Hypothalamus (tissue), 51 donors: ENCODE measurements at places on chromosomes 1 and 21.
A peak's percentile ranks its signal among the peaks of the same experiment; 100 is the strongest.

DNA sequence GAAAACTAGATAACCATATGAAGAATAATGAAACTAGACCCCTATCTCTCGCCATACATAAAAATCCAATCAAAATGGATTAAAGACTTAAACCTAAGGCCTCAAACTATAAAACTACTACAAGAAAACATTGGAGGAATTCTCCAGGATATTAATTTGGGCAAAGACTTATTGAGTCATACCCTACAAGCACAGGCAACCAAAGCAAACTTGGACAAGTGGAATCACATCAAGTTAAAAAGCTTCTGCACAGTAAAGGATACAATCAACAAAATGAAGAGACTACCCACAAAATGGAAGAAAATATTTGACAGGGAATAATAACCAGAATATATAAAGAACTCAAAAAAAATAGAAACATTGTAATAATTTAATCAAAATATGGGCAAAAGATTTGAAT, 505.4 kb downstream of the KCNT2 start:
- DNase-seq, result no peak

DNA sequence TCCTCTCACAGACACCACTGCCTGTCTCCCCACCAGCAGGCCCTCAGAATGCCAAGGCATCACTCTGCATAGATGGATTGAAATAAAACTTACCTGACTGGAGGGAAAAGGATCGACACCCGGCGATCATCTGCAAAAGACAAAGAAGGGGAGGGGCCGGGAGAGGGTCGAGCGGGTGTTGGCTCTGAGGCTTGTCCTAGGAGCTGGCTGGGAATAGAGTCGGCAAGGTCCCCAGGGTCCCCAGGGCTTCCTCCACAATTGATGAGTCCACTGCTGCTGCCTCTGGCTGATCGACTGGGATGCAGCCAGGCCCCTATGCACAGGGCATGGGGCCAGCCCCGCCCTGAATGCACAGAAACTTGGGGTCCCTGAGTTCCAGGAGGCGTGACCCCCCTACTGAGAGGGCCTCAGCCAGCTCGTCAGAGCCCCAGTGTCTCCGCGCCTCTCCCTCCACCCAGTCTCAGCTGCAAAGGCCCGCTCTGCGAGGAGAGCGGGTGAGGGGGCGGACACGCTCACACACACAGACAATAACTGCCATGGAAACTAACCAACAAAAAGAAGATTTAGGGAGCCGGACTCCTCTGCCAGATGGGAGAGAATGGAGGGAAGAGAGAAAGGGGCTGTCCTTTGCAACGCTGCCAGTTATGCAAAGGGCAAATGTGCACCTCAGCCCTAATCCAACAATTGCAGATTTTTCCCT, at the start of gene KLHDC8A:
Gene KLHDC8A (minus strand): TSS at position 483 of the 700 bp plus-strand sequence. CDS start 13,318 bp downstream, outside the sequence.
- no peak for DNase-seq

DNA sequence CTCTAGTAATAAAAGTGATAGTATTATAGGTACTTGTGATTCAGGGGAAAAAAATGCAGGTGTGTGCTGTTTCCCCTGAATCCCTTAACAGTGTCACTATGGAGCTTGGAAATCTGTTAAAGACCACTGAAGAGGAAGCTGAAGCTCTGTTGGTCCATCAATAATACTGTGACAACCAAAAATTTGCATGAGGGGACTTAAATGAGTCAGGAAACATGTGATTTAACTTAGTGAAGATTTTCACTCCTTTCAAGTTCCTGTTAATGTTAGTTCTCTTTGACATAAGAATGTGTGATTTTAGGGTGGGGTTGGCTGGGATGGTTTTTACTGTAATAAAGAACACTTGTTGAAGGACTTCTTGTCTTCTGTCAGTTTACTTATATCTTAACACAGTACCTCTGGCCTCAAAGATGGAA, 32.0 kb downstream of the VANGL2 start:
- no peak for DNase-seq

GRCh38 chr1:16458831-16459230, 18.3 kb downstream of the NECAP2 start:
- peak; percentile 6 for DNase-seq

DNA sequence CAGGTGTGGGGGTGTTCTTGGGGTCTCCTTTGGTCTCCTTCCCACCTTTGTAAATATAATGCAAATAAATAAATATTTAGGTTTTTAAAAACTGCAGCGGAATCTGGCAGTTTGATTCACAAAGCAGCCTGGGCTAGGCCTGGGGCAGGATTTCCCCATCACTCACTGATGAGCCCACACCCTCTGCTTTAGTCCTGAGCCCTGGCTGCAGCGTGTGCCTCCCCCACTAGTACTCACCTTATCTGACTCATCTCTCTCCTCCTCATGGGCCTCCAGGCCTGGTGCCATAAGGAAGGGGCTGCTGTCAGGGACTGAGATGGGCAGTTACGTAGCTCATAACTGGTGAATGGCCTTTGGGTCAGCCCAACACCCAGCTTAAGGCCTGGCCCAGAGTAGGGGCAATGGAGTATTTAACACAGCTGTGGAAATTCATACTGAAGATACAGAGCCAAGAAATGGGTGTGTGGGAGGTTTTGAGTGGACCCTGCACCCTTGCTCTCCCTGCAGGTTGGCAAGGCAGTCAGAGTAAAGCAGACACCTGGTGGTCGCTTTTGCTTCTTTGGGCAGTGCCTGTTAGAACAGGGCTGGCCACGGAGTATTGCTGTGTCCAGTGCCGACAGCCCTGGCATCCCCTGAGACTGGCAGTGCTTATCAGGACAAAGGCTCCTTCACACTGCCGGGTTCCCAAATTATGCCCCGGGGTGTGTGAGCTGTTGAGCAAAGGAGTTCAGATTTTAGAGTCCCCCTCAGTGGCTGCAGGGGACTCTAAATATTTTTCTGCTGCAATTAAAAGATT, 39.7 kb downstream of the AZIN2 start:
- DNase-seq, result no peak

DNA sequence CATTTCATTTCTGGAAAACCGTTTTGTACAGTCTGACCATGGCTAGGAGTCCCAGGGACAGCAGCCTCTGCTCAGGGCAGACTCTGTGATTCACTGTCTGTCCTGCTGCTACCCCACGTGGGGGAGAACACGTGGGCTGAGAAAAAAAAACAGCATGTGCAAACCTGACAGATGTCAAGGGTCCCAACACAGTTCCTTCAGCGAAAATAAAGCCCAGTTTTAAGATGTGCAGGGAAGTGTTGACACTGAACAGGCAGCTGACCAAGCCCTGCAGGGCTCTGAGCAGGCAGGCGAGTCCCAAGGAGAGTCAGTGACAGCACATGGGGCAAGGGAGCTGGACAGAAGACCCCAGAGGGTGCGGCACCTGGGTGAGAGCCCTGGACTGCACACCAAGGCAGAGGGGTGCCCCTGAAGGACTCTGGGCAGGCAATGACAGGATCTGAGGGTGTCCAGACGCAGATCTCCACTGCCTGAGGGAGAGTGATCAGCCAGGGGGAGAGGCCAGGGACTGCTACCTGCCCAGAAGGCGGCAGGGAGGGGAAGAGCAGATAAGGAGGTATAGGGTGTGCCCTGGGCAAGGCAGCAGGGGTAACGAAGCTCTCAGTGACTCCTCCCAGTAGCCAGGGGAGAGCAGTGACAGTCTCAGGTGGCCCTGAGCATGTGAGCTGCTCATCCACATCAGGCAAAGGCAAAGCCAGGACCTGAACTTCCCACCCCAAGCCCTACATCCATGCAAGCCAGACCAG, 5.1 kb upstream of the SPATC1L start:
- no peak for DNase-seq

DNA sequence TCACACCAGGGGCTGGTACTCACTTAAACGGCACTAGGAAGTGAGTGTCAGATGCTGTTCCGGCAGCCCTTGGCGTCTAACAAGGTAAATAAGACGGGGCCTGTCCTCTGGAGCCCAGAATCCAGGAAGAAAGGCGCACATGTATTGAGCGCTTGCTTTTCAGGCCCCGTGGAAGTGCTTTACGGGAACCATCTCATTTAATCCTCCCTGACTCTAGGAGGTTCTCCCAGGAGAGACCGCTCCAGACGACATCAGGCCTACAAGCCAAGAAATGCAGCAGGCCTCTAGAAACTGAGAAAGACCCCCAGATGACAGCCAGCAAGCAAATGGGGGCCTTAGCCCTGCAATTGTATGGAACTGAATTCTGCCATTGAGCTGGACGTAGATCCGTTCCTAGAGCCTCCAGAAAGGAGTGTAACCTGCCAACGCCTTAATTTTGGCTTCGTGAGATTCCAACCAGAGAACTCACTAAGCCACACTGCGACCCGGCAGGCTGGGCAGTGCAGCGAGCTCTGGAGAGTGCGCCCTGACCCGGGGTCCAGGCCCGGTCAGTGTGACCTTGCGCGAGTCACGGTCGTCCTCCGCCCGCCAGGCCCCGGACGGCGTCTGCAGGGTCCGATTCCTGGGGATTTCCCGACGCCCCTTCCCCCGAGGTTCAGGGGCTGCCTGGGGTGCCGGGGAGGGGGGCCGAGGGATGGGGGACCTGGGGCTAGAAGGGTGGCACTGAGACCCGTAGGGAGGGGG, 532 bp upstream of the MANEAL start:
- DNase-seq, result no peak

GRCh38 chr1:21396516-21396915, 43.4 kb upstream of the NBPF3 start:
- no peak for DNase-seq

DNA sequence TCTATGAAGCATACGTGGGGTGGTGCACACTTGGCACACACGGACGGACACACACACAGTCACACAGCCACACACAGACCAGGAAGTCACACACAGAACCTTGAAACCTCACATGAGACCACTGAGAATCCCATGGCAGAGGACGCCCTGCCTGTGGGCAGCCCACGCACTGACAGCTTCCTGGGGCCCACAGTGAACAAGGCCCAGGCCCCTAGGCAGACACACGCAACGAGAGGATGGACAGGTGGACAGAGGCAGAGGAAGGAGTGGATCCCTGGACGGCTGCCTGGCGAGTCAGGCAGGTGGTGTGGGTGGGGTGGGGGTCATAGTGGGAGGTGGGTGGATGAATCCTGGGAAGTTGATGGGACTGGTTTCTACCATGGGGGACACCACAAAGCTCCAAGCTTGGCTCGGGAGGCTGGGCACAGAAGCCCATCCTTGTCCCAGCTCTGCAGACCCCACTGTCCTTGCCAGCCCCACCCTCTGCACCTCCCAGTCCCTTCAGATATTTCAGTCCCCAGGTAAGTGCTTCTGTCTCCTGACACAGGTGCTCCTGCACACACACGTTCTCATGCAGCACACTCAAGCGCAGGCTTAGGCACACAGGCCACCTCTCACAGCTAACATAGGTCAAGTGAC, 49.1 kb downstream of the WNT9A start:
- no peak for DNase-seq

DNA sequence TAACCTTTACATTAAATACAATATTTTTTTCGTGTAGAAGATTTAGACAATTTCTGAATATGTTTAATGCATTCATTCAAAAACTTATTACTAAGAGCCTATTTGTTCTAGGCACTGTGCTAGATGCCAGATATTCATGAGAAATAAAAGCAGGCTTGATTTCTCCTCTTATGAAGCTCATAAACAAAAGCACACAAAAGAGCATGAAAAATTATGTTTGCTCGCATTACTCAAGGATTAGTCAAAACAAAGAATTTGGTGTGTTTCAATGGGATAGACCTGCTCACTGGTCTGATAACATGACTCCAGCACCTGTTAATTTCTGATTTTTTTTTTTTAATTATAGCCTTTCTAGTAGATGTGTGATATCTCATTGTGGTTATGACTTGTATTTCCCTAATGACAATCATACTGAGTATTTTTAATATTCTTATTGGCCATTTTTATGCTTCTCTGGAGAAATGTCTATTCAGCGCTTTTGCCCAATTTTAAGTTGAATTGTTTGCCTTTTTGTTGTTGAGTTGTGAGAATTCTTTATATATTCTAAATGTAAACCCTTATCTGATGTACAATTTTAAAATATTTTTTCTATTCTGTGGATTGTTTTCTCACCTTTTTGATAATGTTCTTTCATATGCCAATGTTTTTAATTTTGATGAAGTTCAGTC, 382.3 kb upstream of the ADGRL4 start:
- no peak for DNase-seq

GRCh38 chr21:39660191-39660980, 47.6 kb downstream of the B3GALT5 start:
- no peak for DNase-seq

DNA sequence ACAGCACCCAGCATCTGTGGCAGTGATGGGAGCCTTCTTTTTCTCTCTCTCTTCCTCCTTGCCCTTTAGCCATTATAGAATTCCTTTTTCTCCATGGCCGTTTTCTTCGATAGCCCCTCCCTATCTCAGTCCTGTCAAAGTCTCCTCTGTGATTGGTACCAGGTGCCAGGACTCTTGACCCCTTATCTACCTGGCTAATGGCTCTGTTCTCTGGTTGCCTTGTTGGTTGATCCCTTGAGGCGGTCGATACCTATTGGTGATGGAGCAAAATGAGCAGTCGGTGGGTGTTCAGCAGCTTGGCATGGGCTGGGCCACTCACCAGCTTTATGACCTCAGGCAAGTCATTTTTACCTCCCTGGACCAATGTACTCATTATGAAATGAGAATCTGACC, 2.0 kb downstream of the ATF3 start:
- DNase-seq, result no peak

- no peak for DNase-seq
Observed at GRCh38 chr1:241495741-241496140, 23.8 kb downstream of the FH start.

DNA sequence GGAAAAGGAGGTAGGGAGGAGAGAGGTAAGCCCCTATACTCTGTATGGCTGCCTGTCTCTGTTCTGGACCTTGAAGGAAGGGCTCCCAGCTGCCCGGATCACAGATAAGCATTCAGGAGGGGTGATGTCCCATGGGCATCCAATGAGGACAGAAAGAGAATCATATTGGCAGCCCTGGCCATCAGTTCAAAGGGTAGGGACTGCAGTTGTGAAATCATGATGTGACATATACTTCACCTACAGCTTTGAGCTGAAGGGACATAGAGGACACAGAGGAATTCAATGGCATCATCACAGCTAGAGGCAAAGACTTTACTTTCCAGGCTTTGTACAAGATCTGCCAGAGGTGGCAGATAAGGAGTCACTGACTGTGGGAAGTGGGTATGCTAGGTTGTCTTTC, 21.6 kb downstream of the DDX20 start:
- DNase-seq, result no peak

- no peak for DNase-seq
Observed at GRCh38 chr1:178133239-178133989, 39.5 kb downstream of the RASAL2 start.

DNA sequence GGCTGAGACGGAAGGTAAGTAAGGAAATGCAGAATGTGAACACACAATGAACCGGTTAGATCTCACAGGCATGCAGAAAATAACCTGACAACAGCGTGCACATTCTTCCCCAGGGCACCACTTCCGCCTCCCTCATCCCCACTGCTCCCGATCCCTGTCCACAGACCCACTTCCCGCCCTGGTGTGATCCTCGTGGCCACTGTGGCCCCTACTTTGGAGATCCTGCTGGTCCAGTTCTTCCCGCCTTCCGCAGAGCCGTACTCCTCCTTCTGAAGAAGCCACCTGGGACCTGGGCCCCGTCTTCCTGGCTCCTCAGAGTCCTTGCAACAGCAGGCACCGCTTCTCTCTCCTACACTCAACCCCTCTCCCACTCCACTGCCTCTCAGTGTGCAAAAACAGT, 1.4 kb upstream of the GSTM4 start:
- DNase-seq, result no peak
